ENCODE measurements at places on chromosomes 6 and 20.

DNA sequence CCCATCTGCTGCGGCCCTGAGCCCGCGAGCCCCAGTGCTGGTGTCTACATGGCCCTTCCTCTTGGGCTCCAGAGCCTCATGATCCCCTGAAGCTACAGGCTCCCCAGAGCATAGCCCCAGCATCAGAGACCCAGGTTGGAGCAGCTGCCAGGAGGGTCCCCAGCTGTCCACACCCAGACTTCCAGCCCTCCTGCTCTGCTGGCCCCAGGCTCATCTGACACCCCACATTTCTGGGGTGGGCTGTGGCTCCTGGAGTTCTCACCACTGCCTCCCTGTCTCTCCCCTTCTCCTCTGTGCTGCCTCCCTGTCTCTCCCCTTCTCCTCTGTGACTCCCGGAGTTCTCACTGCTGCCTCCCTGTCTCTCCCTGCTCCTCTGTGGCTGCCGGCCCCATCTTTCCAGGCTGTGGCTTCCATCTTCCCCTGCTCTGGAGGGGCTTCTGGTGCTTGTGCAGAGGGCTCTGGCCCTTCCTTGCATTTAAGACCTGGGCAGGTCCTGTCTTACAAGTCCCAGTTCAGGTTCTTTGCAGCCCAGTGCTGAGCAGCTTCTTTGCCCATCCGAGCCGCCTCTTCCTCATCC lies 108.1 kb downstream of the ERMARD start:
- DNase-seq: no peak

- DNase-seq: no peak
These were observed 11.9 kb downstream of the KIF25 start for GRCh38 chr6:168009331-168009730.

GRCh38 chr6:108002365-108003221 lies 44.6 kb upstream of the SEC63 start:
- DNase-seq: peak; percentile 94

- no peak for DNase-seq
These were observed 3.7 kb downstream of the TPD52L1 start for GRCh38 chr6:125157280-125157679.

- DNase-seq: no peak
These were observed 19.7 kb downstream of the ADTRP start for GRCh38 chr6:11758878-11759277.

- DNase-seq: peak; percentile 11
These were observed 164.9 kb downstream of the UTRN start for GRCh38 chr6:144449911-144450597.

GRCh38 chr20:45080867-45081624 lies 19.9 kb downstream of the KCNS1 start:
- no peak for DNase-seq

GRCh38 chr20:62914970-62915457 lies 11.3 kb downstream of the DIDO1 start:
- peak; percentile 83 for DNase-seq

DNA sequence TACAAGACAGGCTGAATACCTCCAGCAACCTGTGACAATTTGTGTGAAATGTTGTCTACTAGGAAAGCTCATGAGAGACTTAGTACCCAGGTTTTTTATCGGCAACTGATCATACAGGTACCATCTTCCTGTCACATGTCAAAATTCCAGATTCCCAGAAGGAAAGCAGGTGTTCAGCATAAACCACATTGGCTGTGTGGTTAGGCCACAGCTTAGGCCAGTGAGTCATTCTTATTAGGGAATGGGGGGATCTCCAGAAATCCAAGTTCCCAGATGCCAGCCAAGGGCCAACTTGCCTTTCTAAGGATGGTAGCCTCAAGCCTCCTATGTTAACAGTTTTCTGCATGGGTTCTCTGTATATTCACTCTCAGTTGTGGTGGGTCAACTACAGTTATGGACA lies 65.9 kb downstream of the FAM184A start:
- DNase-seq: no peak

DNA sequence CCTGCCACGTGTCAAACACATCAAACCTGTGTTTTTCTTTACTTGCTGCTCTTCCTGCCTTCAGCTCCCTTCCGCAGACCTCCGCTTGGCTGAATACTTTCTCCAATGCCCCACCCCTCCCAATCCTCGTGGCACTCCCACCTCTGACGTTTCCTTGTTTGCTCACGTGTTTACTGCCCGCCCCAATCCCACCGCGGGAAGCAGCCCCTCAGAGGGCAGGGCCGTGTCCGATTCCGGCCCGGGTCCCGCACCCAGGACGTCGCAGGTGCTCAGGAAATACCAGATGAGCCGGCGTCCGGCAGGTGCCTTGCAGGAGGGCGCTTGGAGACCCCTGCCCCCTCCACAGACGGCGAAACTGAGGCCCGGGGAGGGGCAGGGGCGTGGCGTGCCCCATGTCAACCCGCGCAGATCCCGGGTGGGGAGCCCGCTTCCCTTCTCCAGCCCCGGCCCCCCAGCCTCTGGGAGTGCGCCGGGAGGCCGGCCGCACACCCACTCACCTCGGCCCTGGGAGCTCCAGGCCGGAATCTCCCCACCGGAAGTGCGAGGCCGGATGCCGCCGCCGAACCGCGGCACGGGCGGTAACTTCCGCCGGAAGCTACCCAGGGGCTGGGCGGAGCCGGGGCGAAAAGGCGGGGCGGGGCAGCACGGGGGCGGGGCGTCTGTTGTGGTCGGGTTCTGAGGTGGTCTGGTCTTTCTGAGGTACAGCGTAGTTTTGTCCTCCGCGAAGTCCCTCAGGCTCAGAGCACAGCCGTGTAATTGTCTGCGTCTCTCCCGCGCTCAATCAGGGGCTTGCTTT lies 42.3 kb downstream of the ELMO2 start:
- DNase-seq: peak; percentile 85

DNA sequence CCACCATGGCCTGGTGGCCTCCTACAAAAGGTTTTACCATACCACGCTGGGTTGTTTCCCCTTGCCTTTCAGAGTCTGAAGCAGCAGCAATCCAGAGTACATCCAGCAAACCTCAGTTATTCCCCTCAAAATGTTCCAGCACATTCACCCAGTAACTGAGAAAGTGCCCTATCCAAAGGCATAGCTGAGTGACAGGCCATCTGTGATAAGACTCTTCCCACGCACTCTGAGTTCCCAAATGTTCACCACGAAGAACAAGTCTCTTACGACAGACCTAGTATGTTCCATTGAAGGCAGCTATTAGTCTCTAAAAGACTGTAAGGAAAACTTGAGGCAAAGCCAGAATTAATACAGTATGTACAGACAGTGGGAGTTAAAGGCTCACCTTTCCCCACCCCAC lies 31.6 kb upstream of the C20orf144 start:
- peak; percentile 64 for DNase-seq

DNA sequence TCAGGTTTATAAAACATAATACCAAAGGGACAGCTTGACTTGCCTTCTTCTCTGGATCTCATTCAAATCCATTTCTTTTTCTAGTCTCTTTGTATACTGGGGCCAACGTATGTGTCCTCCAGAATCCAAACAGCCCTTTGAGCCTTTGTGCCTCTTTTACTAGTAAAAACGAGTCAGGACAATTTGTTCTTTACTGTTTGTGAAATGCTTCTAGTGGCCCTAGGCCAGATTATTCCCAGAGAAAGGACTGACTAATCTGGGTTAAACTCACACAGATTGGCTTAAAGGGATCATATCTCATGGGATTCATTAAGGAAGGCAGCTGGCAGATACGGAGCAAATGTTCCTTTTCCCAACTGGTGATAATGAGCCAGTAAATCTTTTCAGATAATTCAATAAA lies 32.1 kb upstream of the MANEA start:
- no peak for DNase-seq

DNA sequence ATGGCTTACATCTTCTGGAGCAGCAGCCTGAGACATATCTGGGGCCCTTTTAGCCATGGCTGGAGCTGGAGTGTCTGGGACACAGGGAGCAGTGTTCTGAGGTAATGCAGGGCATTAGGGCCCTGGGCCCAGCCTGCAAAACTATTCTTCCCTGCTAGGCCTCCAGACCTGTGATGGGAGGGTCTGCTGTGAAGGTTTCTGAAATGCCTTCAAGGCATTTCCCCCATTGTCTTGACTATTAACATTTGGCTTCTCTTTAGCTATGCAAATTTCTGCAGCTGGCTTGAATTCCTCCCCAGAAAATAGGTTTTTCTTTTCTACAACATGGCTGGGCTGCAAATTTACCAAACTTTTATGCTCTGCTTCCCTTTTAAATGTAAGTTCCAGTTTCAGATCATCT lies 61.5 kb downstream of the EDN1 start:
- DNase-seq: no peak

- no peak for DNase-seq
These were observed 7.9 kb upstream of the LZTS3 start for GRCh38 chr20:3181270-3181669.

GRCh38 chr6:166589337-166589731 lies 2.9 kb upstream of the RAMACL start:
- DNase-seq: no peak

- no peak for DNase-seq
These were observed 182.7 kb upstream of the OLIG3 start for GRCh38 chr6:137676888-137677287.

GRCh38 chr6:100465701-100466409 lies 1.1 kb upstream of the SIM1 start:
- no peak for DNase-seq

DNA sequence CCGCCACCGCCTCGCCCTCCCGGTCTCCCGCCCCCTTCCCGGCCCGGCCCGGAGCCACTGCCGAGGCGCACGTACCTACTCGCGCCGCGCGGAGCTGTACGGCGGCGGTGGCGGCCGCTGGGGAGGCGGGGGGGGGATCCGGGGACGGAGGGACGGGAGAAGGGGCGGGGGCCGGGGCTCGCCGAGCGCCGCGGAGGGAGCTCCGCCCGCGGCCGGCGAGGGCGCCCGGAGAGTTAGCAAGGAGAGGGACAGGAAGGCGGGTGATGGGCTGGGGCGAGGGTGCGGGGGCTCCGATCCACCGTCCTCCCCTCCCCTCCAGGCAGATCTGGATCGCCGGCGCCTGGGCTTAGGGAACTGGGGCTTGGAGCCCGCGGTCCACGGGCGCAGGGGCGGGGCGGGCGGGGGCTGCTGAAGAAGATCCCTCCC lies 548 bp upstream of the TMEM74B start:
- DNase-seq: no peak

DNA sequence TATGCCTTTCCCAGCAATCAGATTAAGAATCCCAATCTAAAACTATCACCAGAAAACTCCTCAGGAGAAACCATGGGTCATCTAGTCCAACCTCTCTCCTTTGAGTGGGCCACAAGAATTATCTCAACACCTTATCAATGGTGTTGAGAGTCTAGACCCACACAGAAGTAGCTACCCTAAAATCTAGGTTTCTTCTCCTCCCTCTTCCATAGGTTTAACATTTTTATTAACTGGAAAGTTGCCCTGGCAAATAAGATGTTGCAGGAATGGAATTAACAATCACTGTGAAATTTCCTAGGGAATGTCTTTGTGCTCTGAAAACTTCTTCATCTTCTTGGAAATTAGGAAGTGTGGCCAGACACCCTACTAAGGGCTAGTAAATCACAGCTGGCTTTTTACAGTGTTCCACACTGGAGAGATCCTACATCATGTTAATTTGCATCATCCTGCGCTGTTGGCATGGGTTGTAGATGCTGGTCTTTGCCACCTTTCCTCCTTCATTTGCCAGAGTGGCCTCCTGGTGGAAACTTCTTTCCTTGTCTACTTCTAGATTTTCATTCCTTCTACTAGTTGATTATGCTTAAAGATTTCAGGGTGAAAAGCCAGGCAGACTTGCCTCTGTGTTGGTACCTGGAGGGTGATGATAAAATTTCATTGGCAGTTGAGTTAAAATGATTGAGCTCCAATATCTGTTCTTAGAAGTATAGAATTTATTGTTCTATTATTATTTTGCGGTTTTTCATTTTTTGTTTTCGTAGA lies 2.7 kb downstream of the TNFAIP3 start:
- DNase-seq: no peak

DNA sequence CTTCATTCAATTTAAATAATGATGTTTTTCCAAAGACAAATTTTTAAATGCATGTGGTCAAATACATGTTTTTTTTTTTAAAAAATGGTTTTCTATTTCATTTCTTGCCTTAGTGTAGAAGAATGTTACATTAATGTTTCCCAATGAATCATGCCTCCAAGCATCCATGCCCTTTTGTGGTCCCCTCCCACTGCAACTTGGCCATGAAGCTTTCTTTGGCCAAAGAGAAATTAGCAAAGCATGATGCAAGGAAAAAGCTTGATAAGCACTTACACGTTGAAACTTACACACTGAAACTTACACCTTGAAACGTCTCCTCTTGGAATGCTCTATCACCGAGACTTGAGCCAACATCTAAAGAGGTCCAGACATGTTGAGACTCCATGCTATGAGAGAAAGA lies 93.0 kb upstream of the ELOVL5 start:
- DNase-seq: no peak

GRCh38 chr20:50695135-50695872 lies 4.0 kb upstream of the RIPOR3 start:
- peak; percentile 13 for DNase-seq

- no peak for DNase-seq
These were observed 109.3 kb downstream of the DNAH8 start for GRCh38 chr6:38824243-38824894.

DNA sequence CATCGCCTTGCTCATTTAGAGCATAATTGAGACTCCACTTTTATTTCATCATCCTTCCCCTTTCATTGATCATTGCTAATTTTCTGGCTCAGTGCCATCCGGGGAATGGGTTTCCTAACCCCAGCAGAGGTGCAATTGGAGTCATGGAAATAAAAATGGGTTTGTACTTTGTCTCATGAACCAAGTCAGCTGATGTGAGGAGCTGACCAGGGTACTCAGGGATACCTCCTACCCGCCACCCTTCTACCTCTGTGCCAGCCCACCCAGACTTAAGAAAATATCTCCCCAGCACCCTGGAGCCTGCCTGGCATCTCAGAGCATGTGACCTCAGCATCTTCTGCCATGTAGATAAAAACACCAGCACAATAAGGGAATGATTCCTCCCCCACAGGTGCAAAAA lies 59.1 kb upstream of the MAFB start:
- no peak for DNase-seq

GRCh38 chr6:83352424-83353061 lies 78.3 kb downstream of the ME1 start:
- no peak for DNase-seq

DNA sequence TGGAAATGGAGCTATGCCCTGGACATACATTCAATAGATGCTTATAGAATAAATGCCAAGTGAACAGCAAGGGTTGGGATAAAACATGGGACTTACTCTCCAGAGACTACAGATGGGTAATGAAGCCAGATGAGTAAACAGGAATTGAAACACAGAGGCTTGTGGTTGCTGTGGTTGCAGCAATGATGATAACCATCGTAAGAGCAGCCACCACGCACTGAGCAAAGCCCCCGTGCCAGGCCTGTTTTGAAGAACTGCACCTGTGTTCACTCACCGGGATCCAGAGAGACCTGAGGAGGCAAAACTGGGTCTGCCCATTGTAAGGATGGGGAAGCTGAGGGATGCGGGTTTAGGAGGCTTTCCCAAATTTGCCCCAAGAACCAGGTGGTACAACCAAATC lies 431.1 kb upstream of the CDH4 start:
- no peak for DNase-seq

GRCh38 chr6:150025201-150025917 lies at the start of gene RAET1L:
Gene RAET1L, minus strand, starts transcription at chr6:150025532. Its CDS starts 61 bp downstream, at chr6:150025471.
- no peak for DNase-seq
